ENCODE measurements at places on chromosomes 2 and 18.

- no peak for DNase-seq
Observed at GRCh38 chr2:2325516-2325915, 5.6 kb downstream of the MYT1L start.

DNA sequence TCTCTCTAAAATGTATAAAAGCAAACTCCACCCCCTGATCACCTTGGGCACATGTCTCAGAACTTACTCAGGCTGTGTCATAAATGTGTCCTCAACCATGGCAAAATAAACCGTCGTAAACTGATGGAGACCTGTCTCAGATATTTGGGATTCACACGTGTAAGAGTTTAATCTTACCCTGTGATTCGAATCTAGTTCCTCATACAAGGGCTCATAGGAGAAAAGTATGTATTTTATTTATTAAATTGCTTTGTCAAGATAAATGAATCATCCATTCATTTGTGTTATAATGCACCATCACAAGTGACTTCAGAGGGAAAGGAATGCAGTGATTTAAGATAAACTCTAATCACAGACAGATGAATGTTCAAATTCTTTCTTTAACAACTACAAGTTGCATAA, 712.5 kb upstream of the LRATD1 start:
- DNase-seq: no peak

GRCh38 chr2:163157891-163158496, 319.4 kb upstream of the KCNH7 start:
- no peak for DNase-seq

DNA sequence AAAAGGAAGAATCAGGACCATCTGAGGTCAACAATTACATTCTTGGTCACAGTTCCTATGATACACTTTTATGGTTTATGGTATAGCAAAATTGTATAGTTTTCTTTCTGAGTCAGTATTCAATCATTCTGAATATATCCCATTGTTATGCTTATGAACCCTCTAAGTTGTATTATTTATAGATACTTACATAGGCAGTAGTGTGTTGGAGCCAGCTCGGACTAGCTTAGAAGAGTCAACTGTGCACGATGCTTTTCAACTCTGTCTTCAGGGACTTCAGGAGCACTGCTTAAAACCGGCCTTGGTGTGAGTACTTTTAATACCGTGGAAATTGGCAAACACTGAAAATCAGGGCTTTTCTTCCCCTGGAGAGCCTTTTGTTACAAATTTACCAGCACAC, 215.7 kb downstream of the IKZF2 start:
- DNase-seq: no peak

GRCh38 chr2:207734264-207734635, 22.8 kb downstream of the CCNYL1 start:
- DNase-seq: no peak

DNA sequence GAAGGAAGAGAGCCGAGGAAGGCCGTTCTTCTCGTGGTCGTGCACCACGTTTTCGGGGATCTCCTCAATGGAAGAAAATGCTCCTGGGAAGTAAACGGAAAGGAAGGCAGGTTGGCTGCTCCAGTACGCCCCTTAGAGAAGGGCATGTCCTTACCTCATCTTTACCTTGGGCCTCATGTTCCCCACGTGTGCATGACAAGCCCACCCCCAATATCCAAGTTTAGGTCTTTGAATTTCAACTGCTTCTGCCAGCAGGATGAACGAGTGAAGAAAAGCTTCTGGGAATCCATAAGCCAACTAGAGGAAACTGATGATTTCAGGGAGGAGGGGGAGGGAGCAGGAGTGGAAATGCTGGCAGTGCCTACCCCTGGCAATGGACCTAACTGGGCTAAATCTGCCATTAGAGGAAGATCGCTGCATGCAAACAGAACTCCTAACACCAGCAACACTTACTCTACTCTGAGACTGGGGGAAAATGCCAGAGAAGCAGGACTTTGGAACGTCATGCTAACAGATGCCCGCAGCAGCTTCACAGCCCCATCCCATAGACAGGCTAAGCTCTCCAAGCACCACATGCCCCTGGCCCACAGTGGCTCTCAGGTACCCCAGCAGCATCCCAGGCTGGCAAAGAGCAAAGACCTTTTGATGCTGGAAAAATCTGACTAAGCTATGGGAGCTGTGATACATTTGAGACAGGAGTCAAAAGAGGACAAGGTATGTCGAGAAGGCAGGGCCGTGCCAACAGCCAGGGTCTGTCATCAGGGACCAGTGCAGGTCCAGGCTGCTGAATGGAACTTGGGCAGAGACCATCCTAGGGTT, 21.7 kb downstream of the CHST10 start:
- no peak for DNase-seq

DNA sequence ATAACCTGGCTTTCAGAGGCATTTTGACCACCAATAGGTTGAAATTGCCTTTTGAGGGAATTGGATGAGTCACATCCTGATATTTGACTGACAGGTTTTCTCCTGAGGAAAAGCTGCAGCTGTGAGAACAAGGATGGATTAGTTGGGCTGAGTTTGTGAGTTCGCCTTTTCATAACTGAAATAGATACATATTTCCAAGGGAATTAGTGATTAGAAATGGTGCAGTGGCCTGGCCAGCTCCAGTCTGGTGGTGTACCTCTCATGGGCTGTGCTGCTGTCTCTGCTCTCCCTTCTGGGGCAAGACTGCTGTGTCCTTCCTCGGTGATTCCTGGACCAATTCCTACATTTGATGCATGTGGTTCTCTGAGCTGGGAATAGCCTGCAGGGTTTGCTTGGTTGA, 341.3 kb downstream of the TSN start:
- DNase-seq: no peak

DNA sequence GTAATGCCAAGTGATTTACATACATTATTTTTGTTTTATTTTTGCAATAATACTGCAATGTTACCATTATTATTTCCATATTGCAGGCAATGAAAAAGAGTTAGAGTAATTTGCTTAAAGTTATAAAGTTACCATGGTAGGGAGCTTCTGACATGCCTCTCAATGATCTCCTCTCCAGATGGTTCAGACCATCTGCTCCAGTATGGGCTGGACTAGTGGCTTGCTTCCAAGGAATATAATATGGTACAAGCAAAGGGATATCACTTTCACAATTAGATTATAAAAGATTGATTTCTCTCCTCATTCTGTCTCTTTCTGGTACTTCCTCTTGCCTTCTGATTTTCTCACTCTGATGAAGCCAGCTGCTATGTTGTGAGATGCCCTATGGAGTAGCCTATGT, 245.4 kb downstream of the INSIG2 start:
- no peak for DNase-seq

- DNase-seq: no peak
Observed at GRCh38 chr2:4618630-4619228, 915.4 kb downstream of the DCDC2C start.

DNA sequence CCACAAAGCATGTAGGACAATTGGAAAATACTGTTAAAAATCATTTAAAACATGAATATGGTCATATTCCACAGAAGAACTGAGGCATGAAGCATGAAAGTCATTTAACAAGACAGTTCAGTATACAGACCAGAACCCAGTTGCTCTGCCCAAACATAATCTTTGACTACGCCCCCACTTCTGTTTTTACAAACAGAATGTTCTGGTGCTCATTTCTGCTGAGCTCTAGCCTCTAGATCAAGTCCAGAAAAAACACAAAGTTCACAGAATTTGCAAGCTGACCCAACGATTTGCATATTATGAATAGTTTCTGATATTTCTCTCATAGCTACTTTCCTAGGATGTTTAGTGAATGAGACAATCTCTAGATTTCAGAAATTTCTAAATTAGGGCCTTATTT, 424.9 kb downstream of the PID1 start:
- no peak for DNase-seq

- no peak for DNase-seq
Observed at GRCh38 chr18:45849529-45849928, 24.1 kb downstream of the SIGLEC15 start.

- DNase-seq: no peak
Observed at GRCh38 chr2:23135481-23136100, 249.4 kb upstream of the KLHL29 start.

- no peak for DNase-seq
Observed at GRCh38 chr2:224670203-224670602, 46.0 kb downstream of the CCDC195 start.

DNA sequence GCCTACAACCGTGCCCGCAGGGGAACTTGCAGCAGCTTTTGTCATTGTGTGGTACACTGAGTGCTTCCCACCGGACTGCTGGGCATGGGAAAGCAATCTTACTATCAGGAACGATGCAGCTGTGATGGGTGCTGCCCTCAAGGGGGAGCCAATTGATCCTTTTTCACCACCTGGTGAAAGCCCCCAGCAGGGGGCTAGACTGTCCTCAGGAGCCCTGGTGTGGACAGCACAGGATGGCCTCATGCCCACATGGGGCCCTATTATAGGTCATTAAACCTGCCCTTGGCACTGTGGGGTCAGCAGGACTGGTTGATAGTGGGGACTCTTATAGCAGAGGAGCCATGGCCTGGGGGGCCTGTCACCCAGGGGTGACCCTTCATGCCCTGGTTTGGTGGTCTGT, 172.2 kb downstream of the GLI2 start:
- DNase-seq: no peak

- no peak for DNase-seq
Observed at GRCh38 chr2:102622646-102623045, 3.3 kb downstream of the SLC9A2 start.
